ENCODE measurements at places on chromosomes 4 and X.

- DNase-seq, result no peak
These were observed 66.2 kb upstream of the ATXN3L start for GRCh38 chrX:13386092-13386491.

DNA sequence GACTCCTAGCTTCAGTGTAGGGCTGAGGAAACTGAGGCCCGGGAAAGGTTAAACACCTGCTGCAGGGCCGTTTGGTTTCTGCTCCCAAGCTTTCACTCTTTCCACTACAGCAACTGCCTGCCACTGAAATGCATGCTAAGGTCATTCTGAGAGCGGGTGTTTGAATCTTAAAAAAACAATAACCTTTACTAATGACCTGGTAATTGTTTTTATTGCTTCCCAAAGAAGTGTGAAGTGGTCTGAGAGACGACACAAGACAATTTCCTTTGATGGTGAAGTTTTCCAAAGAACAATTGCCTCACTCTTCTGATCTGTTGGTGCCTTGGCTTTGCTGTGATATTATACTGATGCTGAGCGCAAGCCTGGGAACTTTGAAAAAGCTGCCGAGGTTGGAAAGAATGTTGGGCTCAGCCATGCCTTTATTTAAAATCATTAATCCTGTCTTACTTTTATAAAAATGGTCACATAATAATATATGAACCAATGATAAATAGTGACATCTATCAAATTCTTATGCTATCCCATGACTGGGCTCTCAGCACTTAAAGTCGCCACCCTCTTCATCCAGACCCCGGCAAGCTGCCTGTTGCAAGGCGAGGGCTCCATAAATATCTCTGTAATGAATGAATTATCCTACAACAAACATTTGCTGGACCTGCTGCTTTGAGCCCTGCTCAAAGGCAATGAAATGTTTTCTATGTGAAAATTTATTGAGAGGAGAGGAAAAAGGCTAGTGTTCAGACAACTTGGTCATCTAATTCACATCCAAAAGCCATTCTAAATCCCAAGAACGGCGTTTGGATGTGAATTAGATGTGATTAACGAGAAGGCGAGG, 67.8 kb upstream of the SOD3 start:
- no peak for DNase-seq

DNA sequence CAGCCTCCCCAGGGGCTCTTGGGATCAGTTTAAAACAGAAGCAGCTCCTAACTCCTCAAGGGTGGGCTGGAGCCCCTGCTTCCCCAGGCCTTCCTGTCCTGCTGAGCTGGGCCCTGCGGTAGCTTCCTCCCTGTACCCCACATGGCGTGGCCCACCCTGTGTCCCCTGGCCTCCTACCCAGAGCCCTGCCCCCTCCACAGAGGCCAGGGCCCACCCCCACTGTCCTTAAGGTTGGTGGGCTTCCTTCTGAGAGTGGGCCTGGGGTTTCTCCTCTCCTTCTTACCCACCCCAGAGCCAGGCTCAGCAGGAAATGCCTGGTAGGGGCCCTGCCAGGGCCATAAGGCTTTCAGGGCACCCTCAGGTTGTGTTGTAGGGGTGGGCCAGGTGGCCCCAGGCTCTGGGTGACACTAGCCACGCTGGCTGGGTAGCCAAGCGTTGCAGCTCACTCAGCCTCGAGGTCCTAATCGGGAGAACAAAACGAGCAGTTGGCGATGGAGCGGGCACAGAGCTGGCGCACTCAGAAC, 11.6 kb downstream of the SH3BP2 start:
- DNase-seq, result no peak

- DNase-seq, result no peak
These were observed 325.8 kb upstream of the GALNT7 start for GRCh38 chr4:172842779-172843178.

DNA sequence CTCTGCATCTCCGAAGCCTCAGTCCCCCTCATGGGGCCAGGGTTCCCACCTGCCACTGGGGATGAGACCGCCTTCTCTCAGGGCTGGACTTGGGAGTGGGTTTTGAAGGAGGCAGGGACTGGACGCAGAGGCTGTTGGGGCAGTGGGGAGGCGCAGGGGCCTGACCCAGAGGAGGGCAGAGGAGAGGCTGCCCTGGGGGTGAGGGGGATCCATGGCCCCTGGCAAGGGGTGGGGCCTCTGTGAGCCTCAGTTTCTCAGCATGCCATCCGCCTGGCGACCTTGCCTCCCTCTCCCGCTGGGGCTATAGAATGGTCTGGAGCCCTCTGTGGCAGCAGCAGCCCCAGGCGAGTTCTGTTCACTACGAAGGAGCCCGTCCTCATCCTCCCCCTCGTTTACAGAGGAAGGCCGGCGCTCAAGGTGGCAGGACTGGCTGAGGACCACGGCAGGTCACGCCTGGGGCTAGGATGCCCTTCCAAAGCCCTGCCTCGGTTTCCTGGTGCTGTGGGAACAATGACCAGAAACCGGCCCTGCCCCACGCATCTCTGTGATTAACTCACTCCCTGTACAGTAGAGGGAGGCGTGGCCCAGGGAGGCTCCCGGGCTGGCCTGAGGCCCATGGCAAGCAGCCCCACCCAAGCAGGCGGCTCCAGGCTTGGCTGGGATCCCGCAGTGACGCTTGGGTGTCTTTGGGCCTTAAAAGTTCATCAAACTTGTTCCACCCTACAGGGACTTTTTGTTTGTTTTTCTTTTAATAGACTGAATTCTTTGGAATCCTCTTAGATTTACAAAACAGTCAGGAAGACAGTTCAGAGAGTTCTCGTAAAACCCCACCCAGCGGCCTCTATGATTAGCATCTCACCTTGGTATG, 16.0 kb upstream of the SH3TC1 start:
- no peak for DNase-seq

GRCh38 chr4:189202869-189203271, 737.8 kb upstream of the FRG1 start:
- DNase-seq, result no peak

Measured in activated T-cell treated with anti-CD3 and anti-CD28 coated beads for 4 hours (primary cell).